ENCODE measurements at places on chromosomes 4 and X. TPM values are rescaled to one million over a fixed set of nuclear protein-coding genes. Genes with fewer than 3 reads are reported as not detected.

ZMAT1 gene
- not detected for total RNA-seq

LANCL3 gene
- total RNA-seq, result 0.05 TPM

DDX53 gene
- not detected for total RNA-seq

PABPC1L2A gene
- total RNA-seq, result not detected

SPANXB1 gene
- not detected for total RNA-seq

PCDH10 gene
- under 0.01 TPM for total RNA-seq

USP17L25 gene
- not detected for total RNA-seq

WDR17 gene
- 0.21 TPM for total RNA-seq

PPEF2 gene
- not detected for total RNA-seq

Measured in airway epithelial cell (primary cell).